ENCODE measurements at places on chromosomes 16 and 17.
A peak's percentile ranks its signal among the peaks of the same experiment; 100 is the strongest.

GRCh38 chr17:2598166-2598565 is 4.7 kb downstream of the PAFAH1B1 start:
- DNase-seq = no peak

DNA sequence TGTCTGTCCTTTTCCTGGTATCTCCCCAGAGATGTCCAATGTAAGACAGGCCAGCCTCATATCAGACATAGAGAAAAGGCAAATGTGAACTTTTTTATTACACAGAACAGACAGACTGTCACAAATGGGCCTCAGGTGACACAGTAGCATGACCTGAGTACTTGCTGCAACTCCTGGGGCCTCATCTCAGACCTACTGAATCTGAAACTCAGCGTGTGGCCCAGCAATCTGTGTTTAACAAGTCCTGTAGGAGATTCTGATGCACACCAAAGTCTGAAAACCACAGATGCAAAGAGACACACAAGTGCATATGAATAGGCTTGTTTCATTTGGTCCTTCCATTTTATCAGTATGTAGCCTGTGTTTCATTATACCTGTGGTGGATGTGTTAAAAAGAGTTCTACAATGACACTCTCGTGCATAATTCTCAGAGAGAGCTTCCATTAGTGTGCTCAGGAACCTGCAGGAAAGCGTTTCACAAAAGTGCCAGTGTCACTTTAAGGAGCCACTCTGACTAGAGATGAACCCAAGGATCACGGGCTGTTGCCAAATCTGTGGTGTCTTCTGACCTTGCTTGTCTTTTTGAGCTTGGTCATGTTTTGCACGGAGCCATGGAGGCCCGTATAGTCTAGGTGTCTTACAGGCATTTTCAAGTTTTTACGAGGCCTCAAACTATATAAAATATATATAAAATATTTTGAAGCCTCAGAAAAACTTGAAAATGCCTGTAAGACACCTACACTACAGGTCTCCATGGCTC is 33.8 kb upstream of the NF1 start:
- DNase-seq = peak; percentile 59

- peak; percentile 20 for DNase-seq
Observed at GRCh38 chr17:19384723-19385391, 2.1 kb downstream of the MFAP4 start.

GRCh38 chr17:39016193-39017153 is 49.3 kb upstream of the FBXO47 start:
- peak; percentile 57 for DNase-seq

GRCh38 chr17:48586355-48587258 is 3.4 kb downstream of the HOXB3 start:
- DNase-seq = peak; percentile 15

DNA sequence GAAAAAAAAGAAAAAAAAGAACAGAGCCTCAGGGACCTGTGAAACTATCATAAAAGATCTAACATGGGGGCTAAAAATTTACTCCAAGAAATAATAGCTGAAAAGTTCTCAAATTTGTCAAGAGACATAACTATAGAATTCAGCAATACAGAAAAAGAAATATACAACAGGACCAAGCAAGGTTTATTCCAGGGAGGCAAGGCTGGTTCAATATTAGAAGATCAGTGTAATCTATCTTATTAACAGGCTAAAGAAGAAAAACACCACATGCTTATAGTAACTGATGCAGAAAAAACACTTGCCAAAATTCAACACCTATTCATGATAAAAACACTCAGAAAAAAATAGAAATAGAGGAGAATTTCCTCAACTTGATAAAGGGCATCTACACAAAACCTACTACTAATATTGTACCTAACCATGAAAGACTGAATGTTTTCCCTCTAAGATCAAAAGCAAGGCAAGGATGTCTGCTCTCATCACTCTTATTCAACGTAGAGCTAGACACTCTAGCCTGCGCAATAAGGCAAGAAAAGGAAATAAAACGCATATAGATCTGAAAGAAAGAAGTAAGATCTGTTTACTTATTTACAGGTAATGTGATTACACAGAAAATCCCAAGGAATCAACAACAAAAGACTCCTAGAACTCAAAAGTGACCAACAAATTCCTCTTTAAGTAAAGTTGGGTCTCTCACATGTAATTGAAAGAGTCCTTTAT is 1.2 kb upstream of the ACSM3 start:
- no peak for DNase-seq

GRCh38 chr17:75270218-75270965 is 639 bp downstream of the MIF4GD start:
- DNase-seq = peak; percentile 87

DNA sequence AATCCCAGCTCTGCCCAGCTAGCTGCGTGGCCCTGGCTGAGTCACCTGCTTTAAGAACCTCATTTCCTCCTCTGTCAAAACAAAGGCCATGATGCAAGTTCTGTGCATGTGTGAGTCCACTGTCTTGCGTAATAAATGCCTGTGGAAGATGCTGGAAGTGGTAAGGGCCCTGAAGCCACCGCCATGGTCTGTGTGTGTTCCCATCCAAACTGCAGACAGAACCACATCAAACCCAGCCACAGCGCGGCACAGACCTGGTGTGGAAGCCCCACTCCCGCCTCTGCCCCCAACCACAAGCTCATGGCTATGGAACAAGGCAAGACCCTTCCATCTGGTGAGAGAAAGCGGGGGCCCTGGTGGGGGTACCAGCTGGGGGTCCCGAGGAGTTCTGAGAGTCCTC is 26.0 kb downstream of the NECAB2 start:
- peak; percentile 88 for DNase-seq

DNA sequence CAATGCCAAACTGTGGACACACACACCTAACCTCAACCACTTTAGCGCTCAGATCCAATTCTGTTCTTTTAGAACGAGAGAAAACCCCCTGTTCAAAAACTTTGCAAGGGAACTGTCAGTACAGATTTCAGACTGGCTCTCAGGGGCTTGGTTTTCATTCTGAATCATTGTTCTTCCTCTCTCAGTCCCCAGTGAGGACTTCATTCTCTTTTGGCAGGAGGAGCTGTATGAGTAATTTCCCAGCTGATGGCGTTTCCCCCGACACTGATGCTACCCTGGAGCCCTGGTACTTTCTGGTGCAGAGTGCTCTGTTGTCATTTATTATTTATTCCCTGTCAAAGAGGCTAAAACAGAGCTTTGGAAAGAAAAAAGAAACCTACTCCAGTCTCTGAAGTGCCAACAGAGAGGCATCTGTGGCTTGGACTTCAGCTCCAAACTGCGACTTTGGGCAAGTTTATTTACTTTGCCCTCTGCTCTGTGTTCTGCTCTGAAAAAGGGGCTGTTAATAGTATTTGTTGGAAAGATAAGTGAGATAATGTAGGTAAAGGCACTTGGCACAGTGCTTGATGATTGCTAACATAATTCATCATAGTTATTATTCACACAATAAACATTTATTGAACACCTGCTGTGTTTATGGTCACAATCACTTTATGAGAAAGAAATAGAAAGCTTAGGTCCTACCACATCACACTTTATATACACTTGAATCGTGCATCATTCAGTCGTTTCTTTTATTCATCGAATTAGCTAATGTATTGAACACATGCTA is 28.3 kb downstream of the ETV4 start:
- no peak for DNase-seq

DNA sequence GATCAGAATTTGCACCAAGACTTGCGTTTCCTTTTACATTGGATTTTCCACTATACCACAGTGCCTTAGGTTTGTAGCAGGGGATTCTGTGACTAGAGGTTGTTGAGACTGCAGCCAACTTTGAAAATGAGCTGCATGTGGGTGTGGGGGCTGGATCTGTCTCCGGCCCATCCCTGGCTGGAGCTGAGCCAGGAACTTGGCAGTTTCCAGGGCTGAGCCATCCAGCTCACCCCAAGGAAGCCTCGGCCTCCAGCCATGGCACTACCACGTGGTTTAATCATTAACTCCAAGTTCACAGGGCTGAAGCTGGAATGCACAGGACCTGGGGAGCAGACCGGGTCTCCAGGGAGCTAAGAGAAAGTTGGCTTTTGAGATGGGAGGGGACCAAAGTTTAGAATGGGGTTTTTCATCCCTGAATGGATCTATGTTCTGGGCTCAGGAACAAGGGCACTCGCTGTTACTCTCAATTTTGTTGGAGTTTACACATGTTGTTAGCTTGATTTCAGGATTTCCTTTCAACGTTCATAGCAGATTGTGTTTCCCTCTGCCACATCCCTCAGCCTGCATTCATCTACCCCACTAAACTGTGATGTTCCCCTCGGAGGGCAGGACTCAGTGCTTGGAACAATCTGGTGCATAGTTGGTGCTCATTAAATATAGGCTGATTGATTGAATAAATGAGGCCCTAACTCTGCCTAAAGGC is 42.3 kb upstream of the HNF1B start:
- no peak for DNase-seq

DNA sequence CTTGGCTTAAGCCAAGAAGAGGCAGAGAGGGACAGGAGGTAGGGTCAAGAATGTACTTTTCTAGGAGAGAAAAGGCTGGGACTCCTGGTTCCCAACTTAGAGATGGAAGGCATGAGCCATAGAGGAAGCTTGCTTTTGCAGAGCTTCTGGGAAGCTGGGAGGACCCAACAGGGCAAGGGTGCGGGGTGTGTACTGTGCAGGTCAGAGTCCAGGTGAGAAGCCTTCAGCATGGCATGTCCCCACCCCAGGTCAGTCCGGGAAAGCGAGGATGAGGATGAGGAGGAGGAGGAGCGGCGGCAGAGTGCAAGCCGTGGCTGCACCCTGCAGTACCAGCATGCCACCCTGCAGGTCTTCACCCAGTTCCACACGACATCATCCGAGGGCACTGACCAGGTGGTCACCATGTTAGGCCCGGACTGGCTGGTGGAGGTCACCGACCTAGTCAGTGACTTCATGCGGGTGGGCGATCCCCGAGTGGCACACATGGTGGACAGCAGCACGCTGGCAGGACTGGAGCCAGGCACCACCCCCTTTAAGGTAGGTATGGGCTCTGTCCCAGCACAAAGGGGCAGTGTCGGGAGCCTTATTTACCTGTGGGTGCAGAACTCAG is 55.3 kb downstream of the TMEM132E start:
- no peak for DNase-seq

DNA sequence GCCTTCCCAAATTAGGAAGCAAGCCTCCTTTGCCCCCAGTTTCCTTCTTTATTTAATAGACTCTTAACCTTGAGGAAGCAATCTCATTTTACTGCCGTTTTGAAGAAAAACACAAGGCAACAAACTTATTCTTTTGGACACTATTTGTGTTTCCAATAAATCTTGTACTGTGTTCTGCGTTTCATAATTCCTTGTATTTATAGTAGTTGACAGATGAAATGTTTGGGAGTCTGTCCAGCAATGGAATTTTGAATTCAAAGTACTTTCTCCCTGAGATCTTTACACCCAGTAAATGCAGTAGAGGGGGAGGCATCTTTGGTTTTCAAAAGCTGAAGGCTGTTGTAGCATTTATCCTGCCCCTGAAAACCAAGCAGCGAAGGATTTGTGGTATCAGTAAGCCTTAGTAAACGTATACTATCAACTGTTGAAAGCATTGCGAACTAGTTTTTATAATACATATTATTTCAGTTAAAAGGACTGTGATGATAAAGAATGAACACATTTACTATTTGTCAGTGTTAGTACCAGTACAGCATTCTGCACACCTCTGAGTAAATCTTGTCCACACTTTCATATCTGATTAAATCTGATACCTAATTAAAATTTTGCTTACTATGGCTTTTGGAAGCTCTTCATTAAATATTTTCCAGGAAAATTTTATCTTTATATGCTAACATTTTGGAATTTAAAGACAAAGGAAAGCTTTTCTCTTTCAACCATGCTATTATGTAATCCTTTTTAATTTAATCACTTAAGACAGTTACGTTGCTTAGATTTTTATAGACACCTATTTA is 83.1 kb downstream of the TNRC6C start:
- DNase-seq = no peak

- DNase-seq = no peak
Observed at GRCh38 chr16:71929048-71929447, 33.7 kb downstream of the IST1 start.

DNA sequence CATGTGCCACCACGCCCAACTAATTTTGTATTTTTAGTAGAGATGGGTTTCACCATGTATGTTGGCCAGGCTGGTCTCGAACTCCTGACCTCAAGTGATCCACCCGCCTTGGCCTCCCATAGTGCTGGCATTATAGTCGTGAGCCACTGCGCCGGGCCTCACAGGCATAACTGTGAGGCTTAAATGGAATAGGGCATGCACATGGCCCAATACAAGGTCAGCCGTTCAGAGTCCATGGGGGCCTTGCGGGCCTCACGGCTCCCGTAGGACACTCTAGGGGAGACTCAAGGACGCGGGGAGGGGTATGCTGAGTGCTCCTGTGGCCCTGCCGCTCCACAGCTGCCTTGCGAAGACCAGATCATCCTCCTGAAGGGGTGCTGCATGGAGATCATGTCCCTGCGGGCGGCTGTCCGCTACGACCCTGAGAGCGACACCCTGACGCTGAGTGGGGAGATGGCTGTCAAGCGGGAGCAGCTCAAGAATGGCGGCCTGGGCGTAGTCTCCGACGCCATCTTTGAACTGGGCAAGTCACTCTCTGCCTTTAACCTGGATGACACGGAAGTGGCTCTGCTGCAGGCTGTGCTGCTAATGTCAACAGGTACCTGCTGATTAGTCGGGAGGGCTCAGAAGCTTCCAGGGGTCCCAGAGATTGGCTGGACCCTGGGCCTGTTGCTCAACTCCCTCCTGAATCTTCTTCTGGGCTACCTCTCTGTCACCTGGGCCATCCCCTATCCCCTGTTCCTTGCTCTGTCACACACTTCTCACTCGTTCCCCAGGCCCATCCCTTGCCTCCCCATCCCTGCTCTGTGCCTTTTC is 12.3 kb downstream of the NR1D1 start:
- DNase-seq = no peak

GRCh38 chr17:74343526-74344284 is 17.7 kb downstream of the KIF19 start:
- no peak for DNase-seq

GRCh38 chr16:68229431-68230175 is 6.3 kb downstream of the ESRP2 start:
- DNase-seq = peak; percentile 38

- DNase-seq = peak; percentile 12
Observed at GRCh38 chr17:47844814-47845715, 4.0 kb upstream of the SCRN2 start.

GRCh38 chr17:1724869-1725641 is 551 bp downstream of the WDR81 start:
- DNase-seq = peak; percentile 58

GRCh38 chr17:76071531-76072147 is 678 bp downstream of the SRP68 start:
- DNase-seq = no peak

- peak; percentile 51 for DNase-seq
Observed at GRCh38 chr17:13597723-13598347, 3.9 kb downstream of the HS3ST3A1 start.

GRCh38 chr16:88790312-88791211 is 5.5 kb upstream of the PIEZO1 start:
- DNase-seq = peak; percentile 89

GRCh38 chr17:74271281-74271680 is 2.8 kb upstream of the DNAI2 start:
- DNase-seq = peak; percentile 53

All from inflammatory macrophage (primary cell).